ENCODE measurements at places on chromosomes 11 and 22.
A peak's percentile ranks its signal among the peaks of the same experiment; 100 is the strongest.

- DNase-seq: no peak
Measured at GRCh38 chr22:50717709-50718351, 20.2 kb upstream of the ACR start.

DNA sequence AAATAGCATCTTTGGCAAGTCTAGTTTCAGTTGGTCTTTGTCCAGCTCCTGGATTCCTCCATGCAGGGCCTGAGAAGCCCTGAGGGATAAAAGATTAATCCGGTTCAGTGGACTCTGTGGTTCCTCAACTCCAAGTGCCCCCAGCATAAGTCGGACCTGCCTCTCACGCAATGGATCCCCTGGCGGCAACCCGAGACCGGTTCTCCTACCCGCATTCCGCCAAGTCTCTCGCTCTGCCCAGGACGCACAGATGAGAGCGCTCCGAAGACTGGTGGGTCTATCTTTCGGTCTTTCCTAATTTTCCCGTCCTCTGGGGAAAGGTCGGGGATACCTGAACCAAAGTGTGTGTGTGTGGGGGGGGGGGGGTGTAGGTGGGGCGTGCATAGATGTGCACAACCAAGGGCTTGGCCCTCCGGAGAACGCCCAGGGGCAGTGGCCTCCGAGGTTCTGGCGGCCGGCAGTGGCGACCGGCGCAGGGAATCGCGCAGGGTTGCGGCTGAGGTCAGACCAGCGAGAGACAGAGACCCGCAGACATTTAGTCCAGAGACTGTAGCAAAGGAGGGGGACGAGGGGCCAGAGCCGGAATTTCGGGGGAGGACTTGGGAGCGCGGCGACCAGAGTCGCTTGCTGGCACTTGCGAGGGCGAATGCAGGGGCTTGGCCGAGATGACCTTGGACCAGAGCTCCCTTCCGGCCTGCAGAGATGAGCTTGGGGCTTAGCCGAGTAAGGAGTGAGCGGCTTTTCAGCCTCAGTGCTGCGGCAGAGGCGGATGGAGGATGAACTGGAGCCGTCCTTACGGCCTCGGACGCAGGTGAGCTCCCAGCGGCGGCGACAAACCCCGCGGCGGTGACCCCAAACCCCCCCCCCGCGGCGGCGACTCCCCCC, 712 bp upstream of the SLC2A11 start:
- DNase-seq: peak; percentile 62

- no peak for DNase-seq
Measured at GRCh38 chr11:18321578-18321968, 367 bp downstream of the HPS5 start.

DNA sequence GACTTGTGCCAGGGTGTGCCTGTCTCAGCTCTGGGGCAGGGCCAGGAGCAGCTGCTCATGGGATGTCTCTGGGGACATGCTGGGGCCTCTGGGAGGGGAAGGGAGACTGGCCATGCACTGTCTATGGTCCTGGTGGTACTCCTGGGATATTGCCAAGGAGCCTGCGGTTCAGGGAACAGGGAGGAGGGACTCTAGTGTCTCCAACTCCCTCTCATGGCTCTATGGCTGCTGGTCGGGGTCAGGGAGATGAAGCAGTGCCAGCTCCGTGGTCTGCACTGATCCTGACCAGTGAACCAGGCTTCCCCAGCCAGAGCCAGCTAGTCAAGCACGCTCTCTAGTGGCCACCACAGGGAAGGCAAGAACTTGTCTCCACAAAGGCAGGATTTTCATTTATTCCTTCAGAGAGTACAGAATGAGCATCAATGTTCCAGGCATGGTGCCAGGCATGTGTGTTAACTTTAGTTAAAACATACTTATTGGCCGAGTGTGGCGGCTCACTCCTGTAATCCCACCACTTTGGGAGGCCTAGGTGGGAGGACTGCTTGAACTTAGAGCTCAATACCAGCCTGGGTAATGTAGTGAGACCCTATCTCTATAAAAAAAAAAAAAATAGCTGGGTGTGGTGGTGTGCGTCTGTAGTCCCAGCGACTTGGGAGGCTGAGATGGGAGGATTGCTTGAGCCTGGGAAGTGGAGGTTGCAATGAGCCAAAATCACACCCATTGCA, 2.5 kb upstream of the BEST1 start:
- DNase-seq: peak; percentile 91

GRCh38 chr11:27088353-27088752, 47.7 kb downstream of the BBOX1 start:
- no peak for DNase-seq

DNA sequence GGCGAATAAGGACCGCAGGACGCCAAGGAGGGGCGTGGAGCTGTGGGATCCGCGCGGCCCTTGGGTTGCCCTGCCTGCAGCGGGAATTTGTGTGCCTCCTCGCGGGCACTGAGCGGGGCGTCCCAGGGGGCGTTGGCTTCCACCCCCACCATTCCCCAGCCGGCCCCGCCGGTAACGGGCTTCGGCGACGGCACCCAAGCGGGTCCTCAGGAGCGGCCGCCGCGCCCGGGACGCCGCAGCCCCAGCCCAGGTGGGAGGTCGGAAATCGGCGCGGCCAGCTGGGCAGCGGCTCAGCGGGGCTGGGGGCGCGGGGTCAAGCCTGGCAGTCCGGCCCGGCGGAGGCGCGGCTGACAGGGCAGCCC, 320 bp downstream of the CLTCL1 start:
- peak; percentile 37 for DNase-seq

DNA sequence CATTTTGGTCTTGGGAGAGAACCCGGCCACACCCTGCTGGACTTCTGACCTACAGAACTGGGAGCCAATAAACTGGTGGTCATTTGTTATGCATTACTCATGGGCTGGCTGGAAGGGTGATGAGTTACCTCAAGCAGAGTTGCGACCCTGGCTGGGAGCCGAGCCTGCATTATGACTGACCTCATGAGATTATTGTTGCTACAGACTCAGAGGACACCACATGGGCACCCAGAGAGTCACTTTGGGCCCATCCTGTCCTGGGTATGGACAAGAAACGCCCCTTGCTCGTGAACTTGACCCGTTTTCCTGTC, 531.7 kb downstream of the TBC1D22A start:
- DNase-seq: no peak

DNA sequence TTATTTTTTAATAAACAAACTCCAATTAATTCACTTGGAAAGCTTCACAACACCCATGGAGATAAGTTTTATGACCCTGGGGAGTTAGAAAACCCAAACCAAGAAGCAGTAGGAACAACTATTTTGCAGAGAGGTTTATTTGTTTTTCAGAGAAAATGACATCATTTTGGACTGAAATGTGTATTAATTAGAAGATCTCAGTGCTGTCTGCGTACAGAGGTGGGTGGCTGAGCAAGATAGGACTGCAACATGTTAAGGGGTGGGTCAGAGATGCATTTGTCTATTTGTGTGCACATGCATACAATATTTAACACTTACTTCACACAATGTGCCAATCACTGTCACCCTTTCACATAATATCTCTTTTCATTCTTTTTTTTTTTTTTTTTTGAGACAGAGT, 1.1 kb downstream of the SCGB1A1 start:
- DNase-seq: peak; percentile 36

GRCh38 chr11:115276799-115277198, 227.4 kb downstream of the CADM1 start:
- DNase-seq: no peak

DNA sequence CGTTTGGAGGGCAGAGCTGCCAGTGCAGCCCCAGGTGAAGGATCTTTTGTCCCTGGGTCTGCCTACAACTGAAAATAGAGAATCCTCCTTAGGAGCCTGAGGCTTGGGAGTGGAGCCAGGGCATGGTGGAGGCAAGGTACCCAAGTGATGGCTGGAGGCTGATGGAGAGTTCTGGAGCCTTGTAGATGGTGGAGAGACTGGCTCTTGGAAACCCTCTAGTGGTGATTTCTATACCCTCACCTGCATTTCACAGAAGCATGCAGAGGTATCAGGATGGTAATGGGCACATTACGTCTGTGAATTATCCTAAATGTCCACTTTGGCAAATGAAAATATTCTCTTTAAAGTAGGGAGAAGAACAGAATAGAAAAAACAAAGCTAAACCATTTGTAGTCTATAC, 44.4 kb downstream of the INSC start:
- no peak for DNase-seq

DNA sequence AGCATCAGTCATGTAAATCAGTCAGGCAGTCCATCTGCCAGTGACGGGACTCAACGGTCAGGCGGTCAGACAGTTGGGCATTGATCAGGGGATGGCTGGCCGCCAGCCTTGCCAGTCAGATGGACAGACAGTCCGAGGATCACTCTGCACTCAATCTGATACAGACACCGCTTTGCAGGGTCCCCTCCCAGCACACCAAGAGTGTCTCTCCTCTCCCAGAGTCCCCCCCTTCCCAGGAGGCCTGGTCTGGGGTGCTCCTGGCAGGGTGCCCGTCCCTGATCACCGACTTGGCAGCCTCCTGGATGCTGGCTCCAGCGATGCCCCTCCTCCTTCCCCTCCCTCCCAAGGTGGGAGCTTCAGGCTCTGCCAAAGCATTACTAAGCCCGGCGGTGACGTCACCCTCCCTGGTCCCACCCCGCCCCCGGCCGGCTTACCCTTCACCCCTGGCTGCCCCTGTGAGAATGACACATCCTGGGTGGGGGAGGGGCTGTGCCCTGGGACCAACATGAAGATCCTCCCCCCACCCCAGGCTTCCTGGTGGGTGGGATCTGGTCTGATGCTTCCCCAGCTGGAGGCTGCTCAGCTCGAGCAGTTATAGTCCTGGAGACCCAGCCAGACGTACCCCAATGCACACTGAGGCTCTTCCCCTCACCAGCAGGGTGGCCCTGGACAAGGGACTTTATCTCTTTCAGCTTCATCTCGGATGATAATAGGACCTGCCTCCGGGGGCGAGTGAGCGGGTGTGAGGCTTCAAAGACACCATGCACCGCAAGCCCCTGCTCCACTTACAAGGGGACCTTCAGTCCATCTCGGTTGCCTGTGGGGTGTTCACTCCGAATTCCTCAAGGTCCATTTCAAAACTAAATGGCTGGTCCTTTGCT, 69.2 kb downstream of the CD82 start:
- peak; percentile 76 for DNase-seq

- DNase-seq: peak; percentile 30
Measured at GRCh38 chr11:130580372-130580771, 131.9 kb downstream of the ADAMTS15 start.

DNA sequence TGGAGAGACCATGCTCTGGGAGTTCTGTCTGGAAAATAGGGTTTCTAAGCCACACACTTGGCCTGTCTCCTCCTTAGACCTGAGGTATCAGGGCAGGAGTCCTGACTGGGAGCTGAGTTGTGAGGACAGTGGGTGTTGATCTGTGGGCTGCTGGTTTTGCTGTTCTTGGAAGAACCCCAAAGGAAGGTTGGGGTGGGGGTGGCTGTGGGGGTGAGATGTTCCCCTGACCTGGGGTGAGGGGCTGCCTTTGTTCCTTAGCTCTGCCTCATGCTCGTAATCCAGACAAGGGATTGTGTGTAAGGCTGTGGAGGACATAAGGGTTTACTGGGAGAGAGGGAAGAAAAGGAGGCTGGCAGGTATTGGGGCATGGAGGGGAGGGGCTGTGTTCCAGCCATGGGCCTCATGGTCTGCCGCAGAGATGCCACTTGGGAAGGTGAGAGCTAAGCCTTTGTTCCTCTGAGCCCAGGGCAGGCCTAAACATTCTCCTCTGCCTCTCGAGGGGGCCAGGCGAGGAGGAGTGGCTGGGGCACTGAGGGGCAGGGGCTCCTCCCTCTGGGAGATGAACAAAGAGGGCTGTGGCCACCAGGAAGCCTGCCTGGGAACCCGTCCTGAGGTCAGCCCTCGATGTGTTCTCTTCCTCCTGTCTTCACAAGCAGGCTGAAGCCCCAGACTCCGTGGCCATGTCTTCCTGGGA, 4.4 kb downstream of the OTOG start:
- DNase-seq: peak; percentile 22

- no peak for DNase-seq
Measured at GRCh38 chr11:65627202-65627601, 10.7 kb upstream of the SIPA1 start.

DNA sequence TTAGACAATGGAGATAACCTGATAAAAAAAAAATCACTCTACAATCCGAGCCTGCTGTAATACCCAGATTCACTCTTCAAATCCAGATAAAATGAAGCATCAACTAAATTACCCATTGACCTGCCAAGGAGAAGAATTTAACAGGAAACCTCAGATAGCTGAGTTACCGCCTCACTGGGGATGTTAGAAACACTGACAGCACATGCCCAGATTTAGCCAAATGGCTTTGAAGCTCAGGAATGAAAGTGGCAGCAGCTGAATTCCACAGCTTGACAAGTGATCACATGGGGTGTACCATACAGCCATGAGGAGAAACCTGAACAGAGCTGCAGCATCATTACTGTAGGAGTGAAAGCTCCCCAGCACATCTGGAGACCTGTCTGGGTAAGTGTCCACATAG, 807.6 kb downstream of the DLG2 start:
- DNase-seq: no peak

DNA sequence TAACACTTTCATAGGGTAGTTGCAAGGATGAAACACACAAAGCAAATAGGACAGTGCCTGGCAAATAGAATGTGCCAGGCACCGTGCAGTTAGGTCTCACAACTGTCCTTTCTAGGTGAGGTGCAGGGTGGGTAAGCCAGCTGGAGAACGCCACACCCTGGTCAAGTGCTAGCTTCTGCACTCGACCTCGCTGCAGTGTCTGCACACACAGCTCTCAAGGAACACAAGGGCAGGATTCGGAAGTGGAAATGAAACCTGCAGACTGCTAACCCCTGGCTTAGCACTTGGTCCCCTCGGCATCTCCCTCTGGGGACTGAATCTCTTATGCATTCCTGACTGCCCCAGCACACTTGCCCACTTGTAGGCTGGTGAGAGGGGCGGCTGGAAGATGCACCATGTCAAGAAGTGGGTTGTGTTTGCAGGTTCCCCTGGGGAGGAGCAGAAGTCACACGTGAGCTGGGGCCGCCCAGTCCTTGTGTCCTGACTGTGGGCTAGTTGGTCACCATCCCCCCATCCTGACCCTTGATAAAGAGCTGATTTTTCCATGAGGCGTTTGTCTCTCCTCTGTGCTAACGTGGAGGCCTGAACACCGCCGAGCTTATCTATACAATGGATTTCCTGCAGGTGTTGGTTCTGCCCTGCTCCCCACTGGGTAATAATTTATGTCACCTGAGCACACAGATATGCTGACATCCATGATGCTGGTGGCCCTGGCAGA, 89.0 kb downstream of the MICAL2 start:
- DNase-seq: no peak

DNA sequence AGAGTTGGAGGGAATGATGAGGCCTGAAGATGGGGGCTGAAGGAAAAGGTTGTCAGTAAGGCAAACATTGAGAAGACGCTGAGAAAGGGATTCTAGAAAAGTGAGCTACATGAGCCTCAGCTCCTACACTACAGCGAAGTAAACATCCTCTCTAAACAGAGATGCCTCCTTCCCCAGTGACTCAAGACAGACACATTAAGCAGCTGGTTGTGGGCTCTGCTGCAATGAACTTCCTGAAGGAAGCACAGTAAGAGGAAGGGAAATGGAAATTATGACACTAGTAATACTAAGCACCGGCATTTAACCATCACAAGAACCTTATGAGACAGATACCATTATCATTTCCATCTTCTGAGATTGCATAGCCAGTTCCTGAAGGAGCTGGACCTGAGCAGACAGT, 190.5 kb downstream of the C11orf87 start:
- DNase-seq: no peak

GRCh38 chr11:93514712-93515111, 28.5 kb downstream of the SMCO4 start:
- DNase-seq: no peak

GRCh38 chr11:90855531-90855930, 632.7 kb upstream of the CHORDC1 start:
- DNase-seq: no peak
